CD8-positive, alpha-beta memory T cell (primary cell): ENCODE measurements at places on chromosomes 4 and X. TPM values are rescaled to one million over a fixed set of nuclear protein-coding genes. Genes with fewer than 3 reads are reported as not detected.

GRCh38 chr4:5801696-5802095 lies 90.7 kb downstream of the EVC start:
- no peak for DNase-seq
- H3K27me3 ChIP-seq, result no peaks in the 10 kb centered on the region
- no peak overlapping the region for H3K27ac ChIP-seq

- no peak overlapping the region for H3K4me3 ChIP-seq
- no peak overlapping the region for H3K27ac ChIP-seq
Measured at GRCh38 chr4:118935819-118936218, 47.2 kb downstream of the SYNPO2 start.

DNA sequence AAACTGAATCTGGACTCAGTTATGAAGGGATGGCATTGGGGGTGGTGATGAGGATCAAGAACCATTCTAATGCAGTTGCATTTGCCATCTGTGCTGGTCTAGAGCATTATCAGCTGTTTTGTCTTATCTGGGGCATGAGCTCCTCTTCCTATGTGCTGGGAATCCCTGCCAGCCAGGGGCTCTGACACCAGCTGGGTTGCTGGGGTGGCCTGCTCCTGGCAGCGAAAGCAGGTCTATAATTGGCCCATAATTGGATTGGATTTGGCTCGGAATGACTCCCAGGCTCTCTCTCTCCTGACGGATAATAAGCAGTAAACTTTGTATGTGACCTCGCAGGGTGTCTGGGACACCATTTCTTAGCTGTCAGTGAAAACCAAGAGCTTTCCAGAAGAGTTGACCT lies 34.1 kb downstream of the SMPX start:
- no peak overlapping the region for H3K27ac ChIP-seq
- no peaks in the 10 kb centered on the region for H3K27me3 ChIP-seq
- no peaks in the 10 kb centered on the region for H3K36me3 ChIP-seq
- DNase-seq, result no peak

GRCh38 chrX:154357205-154357604 lies 17.2 kb downstream of the FLNA start:
- H3K27me3 ChIP-seq, result no peaks in the 10 kb centered on the region
- peaks cover 60% of the 10 kb centered on the region for H3K36me3 ChIP-seq
- H3K4me3 ChIP-seq, result no peak overlapping the region
- no peak overlapping the region for H3K27ac ChIP-seq

DNA sequence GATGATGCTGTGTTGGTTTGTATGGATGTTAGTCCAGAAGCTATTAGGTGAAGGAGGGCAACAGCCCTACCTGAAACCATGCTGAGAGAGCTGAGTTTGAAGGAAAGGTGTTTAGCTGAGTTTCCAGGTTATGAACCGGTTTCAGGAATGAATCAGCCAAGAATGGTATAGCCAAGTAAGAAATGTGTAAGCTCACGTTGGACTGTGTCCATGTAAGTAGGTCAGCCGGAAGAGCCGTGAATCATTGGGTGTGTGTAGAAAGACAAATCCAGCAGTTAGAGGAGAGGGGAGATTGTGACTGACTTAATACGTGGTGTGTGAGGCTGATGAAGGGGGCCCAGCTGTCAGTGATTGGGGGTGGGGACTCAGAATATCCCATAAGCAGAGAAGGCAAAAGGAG lies 77.2 kb upstream of the SPIN4 start:
- H3K36me3 ChIP-seq, result no peaks in the 10 kb centered on the region
- DNase-seq, result no peak
- no peaks in the 10 kb centered on the region for H3K4me1 ChIP-seq
- no peaks in the 10 kb centered on the region for H3K27me3 ChIP-seq

- no peak for DNase-seq
- no peaks in the 10 kb centered on the region for H3K27me3 ChIP-seq
- H3K4me1 ChIP-seq, result peaks cover 25% of the 10 kb centered on the region
- no peaks in the 10 kb centered on the region for H3K36me3 ChIP-seq
- peak overlapping the region; percentile 21 for H3K27ac ChIP-seq
Measured at GRCh38 chrX:15158736-15159406, 111.0 kb downstream of the ASB9 start.

- H3K27ac ChIP-seq, result no peak overlapping the region
- H3K27me3 ChIP-seq, result no peaks in the 10 kb centered on the region
- no peak overlapping the region for H3K4me3 ChIP-seq
- H3K4me1 ChIP-seq, result no peaks in the 10 kb centered on the region
- DNase-seq, result no peak
- H3K36me3 ChIP-seq, result no peaks in the 10 kb centered on the region
Measured at GRCh38 chrX:140439476-140439875, 65.4 kb downstream of the SOX3 start.

DNA sequence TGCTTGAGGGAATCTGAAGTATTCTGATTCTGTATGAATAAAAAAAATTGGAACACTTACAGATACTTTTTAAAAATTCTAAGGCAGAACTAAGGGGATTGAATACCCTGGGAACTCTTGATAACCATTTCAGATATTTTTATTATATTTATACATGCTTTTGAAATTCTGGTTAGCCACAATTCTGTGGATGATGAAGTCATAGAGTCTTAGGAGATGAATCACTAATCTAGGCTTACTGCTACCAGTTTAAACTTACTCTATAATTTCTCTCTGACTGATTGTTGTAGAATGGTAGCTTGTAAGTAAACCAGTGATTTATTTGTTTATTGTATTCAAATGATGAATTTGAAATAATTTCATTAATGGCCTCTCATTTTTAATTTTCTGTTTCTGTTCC lies 11.4 kb upstream of the SLAIN2 start:
- H3K27me3 ChIP-seq, result no peaks in the 10 kb centered on the region
- H3K4me1 ChIP-seq, result no peaks in the 10 kb centered on the region
- H3K27ac ChIP-seq, result no peak overlapping the region
- no peak overlapping the region for H3K4me3 ChIP-seq
- DNase-seq, result no peak

- no peaks in the 10 kb centered on the region for H3K36me3 ChIP-seq
- no peaks in the 10 kb centered on the region for H3K4me1 ChIP-seq
- no peak overlapping the region for H3K4me3 ChIP-seq
- DNase-seq, result no peak
- H3K27me3 ChIP-seq, result no peaks in the 10 kb centered on the region
- no peak overlapping the region for H3K27ac ChIP-seq
Measured at GRCh38 chr4:156870861-156871260, 100.7 kb downstream of the PDGFC start.

GRCh38 chr4:147837435-147837834 lies 105.5 kb downstream of the ARHGAP10 start:
- H3K27me3 ChIP-seq, result no peaks in the 10 kb centered on the region
- H3K27ac ChIP-seq, result no peak overlapping the region
- no peak overlapping the region for H3K4me3 ChIP-seq
- H3K36me3 ChIP-seq, result no peaks in the 10 kb centered on the region

DNA sequence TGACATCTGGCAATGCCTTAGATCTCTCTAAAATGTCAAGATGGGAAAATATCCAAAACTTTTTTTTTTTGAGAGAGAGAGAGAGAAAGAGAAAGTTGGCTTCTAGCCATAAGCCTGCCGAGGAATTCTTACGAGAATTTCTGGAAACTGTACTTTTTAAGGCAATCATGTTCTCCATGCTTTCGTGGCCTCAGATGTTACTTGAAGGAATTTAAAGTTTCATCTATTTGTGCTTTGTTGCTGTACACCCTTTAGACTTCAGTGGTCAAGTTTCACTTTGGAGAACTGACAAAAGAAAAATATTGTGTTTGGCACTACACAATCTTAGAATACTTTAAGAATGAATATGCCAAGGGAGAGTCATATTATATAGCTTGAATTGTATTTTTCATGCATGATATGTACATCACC lies 53.9 kb downstream of the FAT4 start:
- no peak for DNase-seq
- H3K27me3 ChIP-seq, result no peaks in the 10 kb centered on the region
- H3K36me3 ChIP-seq, result no peaks in the 10 kb centered on the region
- no peaks in the 10 kb centered on the region for H3K4me1 ChIP-seq

- no peaks in the 10 kb centered on the region for H3K36me3 ChIP-seq
- no peak overlapping the region for H3K27ac ChIP-seq
- no peak overlapping the region for H3K4me3 ChIP-seq
- H3K27me3 ChIP-seq, result no peaks in the 10 kb centered on the region
Measured at GRCh38 chrX:48745222-48745621, 16.3 kb upstream of the GLOD5 start.

GRCh38 chrX:19625612-19626011 lies 110.3 kb upstream of the MAP3K15 start:
- H3K4me1 ChIP-seq, result peaks cover 6% of the 10 kb centered on the region
- H3K27me3 ChIP-seq, result no peaks in the 10 kb centered on the region
- no peak overlapping the region for H3K4me3 ChIP-seq

GRCh38 chr4:187606581-187606980 lies 389.0 kb upstream of the ZFP42 start:
- no peaks in the 10 kb centered on the region for H3K27me3 ChIP-seq
- DNase-seq, result no peak
- no peaks in the 10 kb centered on the region for H3K36me3 ChIP-seq
- no peak overlapping the region for H3K4me3 ChIP-seq

GRCh38 chrX:50812995-50813842 lies 775 bp downstream of the SHROOM4 start:
- no peak overlapping the region for H3K27ac ChIP-seq
- H3K27me3 ChIP-seq, result no peaks in the 10 kb centered on the region
- no peak for DNase-seq
- no peak overlapping the region for H3K4me3 ChIP-seq
- H3K4me1 ChIP-seq, result no peaks in the 10 kb centered on the region

DNA sequence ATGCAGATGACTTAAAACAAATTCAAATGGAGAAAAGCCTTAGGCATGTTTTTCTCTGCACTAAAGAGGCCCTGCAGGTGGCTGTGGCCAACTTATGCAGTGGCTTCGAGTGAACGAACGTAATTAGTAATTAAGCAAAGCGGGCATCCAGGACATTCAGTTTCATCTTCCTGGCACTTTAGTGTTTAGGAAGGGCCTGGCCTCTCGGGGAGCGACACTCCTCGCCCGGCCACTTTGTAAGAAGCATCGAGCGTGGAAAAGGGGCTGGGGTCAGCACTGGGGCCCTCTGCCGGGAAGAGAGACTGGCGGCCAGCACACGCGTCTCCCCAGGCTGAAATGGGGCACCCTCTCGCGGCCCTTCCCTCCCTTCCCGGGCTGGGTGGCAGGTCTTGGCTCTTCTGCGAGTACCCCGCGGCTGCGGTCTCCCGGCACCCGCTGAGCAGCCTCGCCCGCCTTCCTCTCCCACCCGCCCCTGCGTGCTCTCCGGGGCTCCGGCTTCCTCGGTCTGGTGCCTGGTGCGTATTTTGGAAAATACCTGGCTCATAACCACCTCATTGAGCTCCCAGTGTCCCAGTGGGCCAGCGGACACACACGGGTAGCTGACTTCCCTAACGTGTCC lies 677 bp upstream of the CYP4V2 start:
- H3K4me1 ChIP-seq, result peaks cover 29% of the 10 kb centered on the region
- DNase-seq, result peak; percentile 68
- peak overlapping the region; percentile 86 for H3K4me3 ChIP-seq
- no peaks in the 10 kb centered on the region for H3K36me3 ChIP-seq

GRCh38 chrX:119648421-119648775 lies 42.2 kb upstream of the NKRF start:
- H3K4me3 ChIP-seq, result no peak overlapping the region
- DNase-seq, result no peak
- peaks cover 12% of the 10 kb centered on the region for H3K4me1 ChIP-seq
- H3K27ac ChIP-seq, result no peak overlapping the region
- peaks cover 27% of the 10 kb centered on the region for H3K36me3 ChIP-seq

DNA sequence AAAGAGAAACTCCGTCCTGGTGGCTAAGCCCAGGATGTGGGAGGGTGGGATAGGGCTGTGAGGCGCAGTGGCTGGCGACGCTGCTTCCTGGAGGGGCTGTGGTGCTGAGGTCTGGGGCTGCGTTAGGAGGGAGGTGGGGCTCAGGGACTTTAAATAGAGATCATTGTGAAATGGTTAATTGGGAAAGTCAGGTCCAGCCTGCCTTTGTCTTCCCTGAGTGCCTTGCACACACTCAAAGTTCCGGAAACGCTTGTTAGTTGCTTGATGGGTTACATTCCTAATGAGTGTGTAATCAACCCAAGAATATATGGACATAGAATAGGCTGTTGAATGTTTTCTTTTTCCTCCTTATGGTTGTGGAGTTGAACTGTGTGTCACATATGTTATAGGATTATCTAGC lies 55.7 kb upstream of the CLDN34 start:
- H3K27me3 ChIP-seq, result no peaks in the 10 kb centered on the region
- DNase-seq, result no peak
- no peaks in the 10 kb centered on the region for H3K4me1 ChIP-seq
- no peaks in the 10 kb centered on the region for H3K36me3 ChIP-seq

- no peaks in the 10 kb centered on the region for H3K36me3 ChIP-seq
- no peak overlapping the region for H3K27ac ChIP-seq
- no peak for DNase-seq
- peaks cover 42% of the 10 kb centered on the region for H3K4me1 ChIP-seq
Measured at GRCh38 chrX:154310616-154311536, 15.3 kb downstream of the TKTL1 start.

DNA sequence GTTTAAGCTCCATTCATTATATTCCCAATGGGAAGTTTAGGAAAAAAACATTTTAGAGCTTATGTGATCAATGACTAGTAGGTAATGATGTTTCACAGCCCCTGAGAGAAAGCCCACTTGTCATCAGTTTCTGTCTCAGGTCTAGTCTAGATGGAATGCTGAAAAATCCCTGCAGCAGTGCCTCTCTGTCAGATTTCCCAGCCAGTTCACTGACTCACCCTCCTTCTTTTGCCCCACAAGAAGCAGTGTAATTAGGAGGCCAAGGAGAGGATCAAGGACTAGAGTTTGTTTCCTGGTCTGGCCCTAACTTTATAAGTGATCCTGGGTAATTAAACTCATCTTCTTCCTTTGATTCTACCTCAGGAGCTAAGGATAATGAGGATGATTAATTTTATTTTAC lies 118.7 kb upstream of the ANXA3 start:
- no peaks in the 10 kb centered on the region for H3K27me3 ChIP-seq
- H3K4me1 ChIP-seq, result no peaks in the 10 kb centered on the region
- H3K27ac ChIP-seq, result no peak overlapping the region
- H3K36me3 ChIP-seq, result no peaks in the 10 kb centered on the region

The GJB1 gene
- not detected for total RNA-seq

The ANOS1 gene
- total RNA-seq, result not detected

The RBM47 gene
- 1.4 TPM for total RNA-seq

The FREM3 gene
- not detected for total RNA-seq

The COL4A6 gene
- not detected for total RNA-seq

The S100G gene
- total RNA-seq, result not detected

The MAGEA6 gene
- total RNA-seq, result not detected

The MAP7D2 gene
- total RNA-seq, result 0.53 TPM

The F8A3 gene
- 13.2 TPM for total RNA-seq

The SLC4A4 gene
- 1.2 TPM for total RNA-seq

The JAKMIP1 gene
- 14.2 TPM for total RNA-seq
